ENCODE measurements at places on chromosomes 1 and 21. TPM values are rescaled to one million over a fixed set of nuclear protein-coding genes. Genes with fewer than 3 reads are reported as not detected.

Gene KRTAP13-1
- total RNA-seq, result not detected

Gene C1orf53
- not detected for total RNA-seq

Gene SPATA46
- not detected for total RNA-seq

GRCh38 chr1:109357616-109358015 lies 40.1 kb downstream of the SORT1 start:
- no peak for DNase-seq

DNA sequence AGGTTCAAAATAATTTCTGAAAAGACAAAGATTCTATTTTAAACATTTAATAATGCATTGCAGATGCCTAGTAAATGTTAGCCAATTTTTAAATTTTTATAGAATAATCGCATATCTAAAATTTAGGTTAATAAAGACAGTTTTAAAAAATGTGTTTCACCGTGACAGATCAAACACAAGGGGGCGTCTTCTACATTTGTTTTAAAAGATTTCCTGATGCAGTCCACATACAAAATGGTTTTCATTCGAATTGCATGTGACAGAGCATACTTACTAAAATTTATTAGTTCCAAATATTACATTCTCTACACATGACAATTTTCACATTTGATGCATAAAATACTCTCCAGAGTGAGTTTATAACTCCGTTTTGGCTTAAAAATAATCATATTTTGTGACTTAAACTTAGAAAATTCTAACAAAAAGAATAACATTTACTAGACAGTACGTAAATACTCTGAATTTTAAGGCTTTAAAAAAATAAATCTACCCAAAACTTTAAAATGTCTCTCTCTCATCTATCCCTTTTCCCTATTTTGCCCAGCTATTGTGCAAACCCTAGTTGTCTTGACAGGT lies 75.5 kb downstream of the ADAMTS1 start:
- no peak for DNase-seq

GRCh38 chr1:237562242-237562823 lies 328.4 kb downstream of the ZP4 start:
- no peak for DNase-seq

GRCh38 chr1:12112711-12113161 lies 49.6 kb downstream of the TNFRSF8 start:
- DNase-seq, result no peak

DNA sequence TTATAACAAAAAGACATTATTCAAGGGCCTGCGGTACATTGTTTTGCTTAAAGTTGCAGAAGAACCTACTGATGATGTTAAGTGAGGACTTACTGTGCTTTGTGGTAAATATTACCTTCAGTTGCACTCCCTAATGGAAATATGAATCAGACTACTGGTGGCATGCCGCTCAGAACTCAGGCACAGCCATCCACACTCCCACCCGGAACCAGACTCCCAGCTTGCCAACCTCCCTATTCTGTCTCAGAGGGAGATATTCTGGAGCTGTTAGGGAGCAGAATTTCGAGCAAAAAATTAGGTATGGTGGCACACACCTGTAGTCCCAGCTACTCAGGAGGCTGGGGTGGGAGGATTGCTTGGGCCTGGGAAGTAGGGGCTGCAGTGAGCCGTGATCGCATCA lies 13.1 kb downstream of the PGBD5 start:
- no peak for DNase-seq

GRCh38 chr1:111959436-111959835 lies 30.0 kb downstream of the KCND3 start:
- DNase-seq, result no peak

DNA sequence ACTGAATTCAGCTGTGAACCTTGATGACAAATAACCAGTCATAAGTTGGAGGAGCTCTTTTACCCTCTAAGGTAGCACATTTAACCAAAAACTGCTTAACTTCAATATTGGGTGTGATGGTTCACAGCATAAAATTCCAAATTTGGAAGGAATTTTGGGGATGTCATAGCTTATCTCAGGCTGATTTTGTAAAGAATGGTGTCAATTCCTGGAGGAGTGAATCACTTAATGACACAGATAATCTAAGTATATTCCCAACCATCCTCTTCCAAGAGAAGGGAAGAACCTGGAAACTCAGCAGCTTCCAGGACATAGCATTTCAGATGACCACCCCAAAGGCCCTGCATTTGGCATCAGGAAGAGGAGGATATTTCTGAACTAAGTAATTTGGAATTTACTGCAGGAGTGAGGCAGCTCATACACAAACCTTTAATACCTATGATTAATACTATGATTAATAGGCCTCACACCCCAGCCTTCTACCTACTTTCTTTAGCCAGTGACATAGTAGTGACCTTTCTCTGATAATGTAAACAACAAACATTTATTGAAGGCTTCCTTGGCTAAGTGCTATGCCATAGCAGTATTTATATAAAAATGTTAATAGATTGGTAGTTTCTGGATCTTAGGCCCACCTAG lies 14.5 kb downstream of the GLUL start:
- no peak for DNase-seq

- DNase-seq, result no peak
Observed at GRCh38 chr1:181793831-181794230, 267.7 kb downstream of the ZNF648 start.
